ENCODE measurements at places on chromosomes 2 and 18. TPM values are rescaled to one million over a fixed set of nuclear protein-coding genes. Genes with fewer than 3 reads are reported as not detected.

CD8B2 gene
- 14.1 TPM for total RNA-seq

FAM168B gene
- 89.1 TPM for total RNA-seq

HOXD13 gene
- not detected for total RNA-seq

SAG gene
- total RNA-seq: not detected

DNA sequence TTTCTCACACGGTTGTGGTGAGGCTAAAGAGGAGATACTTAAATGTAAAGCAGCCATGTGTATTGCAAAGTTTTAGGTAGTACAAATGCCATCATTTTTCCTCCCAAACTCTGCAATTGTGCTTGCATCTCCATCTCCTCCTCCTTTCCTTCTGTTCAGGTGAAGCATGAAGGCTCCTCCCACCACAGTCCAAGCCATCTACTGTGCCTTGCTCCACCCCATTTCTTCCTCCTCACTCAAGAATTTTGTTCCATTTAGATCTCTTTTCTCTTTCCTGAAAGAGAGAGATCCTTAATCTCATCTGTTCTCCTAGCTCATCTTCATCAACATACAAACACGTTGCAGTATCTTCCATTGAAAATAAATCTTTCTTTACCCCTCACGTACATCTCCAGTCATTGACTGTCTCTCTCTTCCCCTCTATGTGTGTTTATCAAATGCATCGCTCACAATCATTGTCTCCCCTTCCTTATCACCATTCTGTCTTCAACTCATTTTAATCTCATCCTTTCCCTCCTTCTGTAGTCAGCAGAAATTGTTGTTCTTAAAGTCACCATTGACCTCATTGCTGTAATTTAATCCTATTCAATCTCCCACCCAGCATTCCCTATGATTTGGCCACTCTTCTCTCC lies 392.1 kb downstream of the RAD51AP2 start:
- DNase-seq: no peak

DNA sequence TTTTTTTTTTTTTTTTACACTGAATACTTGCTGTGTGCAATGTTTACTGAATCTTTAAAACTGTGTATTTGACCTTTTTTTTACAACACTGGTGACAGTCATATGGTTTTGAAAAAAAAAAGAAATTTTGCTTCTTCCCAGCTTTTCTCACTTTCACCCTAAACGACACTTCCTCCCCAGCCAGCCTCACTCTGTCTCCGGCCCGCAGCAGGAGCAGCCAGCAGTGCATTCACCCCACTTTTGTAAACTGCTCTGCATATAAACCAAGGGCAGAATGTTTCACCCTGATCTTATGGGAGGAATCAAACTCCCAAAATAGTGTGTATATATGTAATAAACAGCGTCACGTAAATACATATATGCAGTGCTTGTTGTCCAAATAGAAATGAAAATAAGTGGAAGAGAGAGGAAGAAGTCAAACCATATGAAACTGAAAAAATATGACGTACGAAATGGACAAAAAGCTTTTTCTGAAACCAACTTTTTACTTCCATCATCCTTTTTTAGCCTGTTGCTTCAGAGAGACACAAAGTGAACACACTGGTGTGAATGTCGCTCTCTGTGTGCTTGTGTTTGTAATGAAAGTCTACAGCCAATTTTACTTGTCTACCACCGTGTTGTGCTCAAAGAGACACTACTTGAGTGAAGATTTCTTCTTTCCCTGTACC lies 54.2 kb downstream of the ZCCHC2 start:
- no peak for DNase-seq

GRCh38 chr2:240461471-240462072 lies 26.1 kb downstream of the GPC1 start:
- DNase-seq: no peak

- DNase-seq: peak; percentile 8
These were observed 80.6 kb upstream of the DOCK10 start for GRCh38 chr2:225122583-225123486.

DNA sequence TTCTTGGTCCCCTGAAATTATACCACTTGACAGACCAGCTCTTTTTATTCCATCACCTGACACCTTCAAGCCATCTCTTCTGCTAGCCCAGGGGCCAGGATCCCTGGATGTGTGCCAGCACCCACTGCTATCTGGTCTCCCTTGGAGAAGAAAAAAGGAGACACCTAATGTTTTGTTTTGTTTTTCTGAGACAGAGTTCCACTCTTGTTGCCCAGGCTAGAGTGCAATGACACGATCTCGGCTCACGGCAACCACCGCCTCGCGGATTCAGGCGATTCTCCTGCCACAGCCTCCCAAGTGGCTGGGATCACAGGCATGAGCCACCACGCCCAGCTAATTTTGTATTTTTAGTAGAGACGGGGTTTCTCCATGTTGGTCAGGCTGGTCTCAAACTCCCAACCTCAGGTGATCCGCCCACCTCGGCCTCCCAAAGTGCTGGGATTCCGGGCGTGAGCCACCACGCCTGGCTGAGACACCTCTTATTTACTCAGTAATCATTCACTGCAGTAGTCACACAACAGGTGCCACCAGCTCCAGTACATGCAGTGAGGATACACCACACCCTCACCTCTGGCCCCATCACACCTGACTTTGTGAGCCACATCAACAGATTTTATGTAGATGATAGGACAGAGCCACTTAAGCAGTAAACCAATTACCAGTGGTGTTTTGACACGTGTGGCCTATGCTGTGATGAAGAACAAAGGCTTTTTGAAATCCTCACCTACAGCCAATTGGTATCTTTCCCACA lies 42.8 kb upstream of the PCBP1 start:
- no peak for DNase-seq

- DNase-seq: no peak
These were observed 39.0 kb upstream of the STRN start for GRCh38 chr2:37005118-37005868.

DNA sequence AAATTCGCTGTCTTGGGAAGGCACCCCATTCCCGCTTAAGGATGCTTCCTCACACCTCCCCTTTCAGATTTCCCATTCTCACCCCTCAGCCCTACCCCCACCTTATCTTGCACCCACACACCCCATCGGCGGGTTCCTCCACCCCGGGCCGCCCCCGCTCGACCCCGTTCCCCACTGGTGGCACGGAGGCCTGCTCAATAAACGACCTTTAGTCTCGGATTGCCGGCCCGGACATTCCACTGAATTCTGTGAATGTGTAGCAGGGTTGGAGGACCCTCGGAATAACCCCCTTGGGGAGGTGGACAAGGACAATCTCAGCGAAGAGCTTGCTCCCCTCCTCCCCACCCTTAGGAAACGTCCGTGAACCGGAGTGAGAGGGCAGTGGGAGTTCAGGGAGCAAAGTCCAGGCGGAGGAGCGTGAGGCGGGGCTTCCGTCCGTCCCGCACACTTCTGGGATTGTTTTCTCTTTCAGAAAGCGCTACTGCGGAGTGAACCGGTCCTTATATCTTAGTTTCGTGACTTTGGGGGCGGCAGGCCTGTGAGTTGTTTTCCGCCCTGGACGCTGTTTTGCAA lies 2.8 kb upstream of the LBX2 start:
- DNase-seq: no peak

DNA sequence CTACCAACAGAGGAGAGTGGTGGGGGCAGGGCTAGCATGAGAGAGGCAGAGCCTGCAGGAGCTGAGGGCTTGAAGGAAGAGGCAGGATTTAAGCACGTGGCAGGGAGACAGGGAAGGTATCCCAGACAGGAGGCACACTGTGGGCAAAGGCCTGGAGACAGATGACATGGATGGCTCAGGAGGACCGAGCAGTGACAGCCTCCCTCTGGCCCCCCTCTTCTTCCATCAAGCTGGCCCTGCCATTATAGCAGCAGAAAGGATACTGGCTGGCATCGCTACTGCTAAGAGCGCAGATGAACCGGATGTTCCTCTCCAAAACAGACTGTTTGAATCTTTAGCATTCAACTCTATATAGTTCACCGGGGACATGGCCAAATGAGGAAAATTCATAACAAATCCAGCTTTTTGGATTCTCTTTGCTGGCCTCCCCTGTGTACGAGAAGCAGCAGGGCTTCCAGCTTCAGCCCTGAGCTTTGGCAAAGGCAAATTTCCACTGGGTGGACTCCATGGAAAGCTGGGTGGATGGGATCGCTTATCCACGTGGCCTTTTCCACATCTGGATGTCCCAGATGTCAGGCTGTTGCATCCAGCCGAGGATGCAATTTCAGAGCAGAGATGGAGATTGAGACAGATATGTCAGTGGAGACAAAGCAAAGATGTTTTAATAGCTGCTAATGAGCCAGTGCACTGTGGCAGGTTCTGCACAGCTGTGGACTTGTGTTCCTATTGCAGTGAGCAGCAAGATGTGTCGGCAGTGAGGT lies 36.2 kb downstream of the CAPN13 start:
- no peak for DNase-seq

GRCh38 chr2:12036640-12036983 lies 290.2 kb downstream of the LPIN1 start:
- peak; percentile 29 for DNase-seq

- DNase-seq: no peak
These were observed 9.9 kb downstream of the EPAS1 start for GRCh38 chr2:46306988-46307655.

- no peak for DNase-seq
These were observed 49.0 kb downstream of the TAF1B start for GRCh38 chr2:9892236-9892635.

GRCh38 chr2:196234672-196235071 lies 63.3 kb upstream of the STK17B start:
- DNase-seq: no peak

- DNase-seq: no peak
These were observed 7.7 kb downstream of the ATOH8 start for GRCh38 chr2:85761512-85761944.
